ENCODE measurements at places on chromosomes 7 and 10.

DNA sequence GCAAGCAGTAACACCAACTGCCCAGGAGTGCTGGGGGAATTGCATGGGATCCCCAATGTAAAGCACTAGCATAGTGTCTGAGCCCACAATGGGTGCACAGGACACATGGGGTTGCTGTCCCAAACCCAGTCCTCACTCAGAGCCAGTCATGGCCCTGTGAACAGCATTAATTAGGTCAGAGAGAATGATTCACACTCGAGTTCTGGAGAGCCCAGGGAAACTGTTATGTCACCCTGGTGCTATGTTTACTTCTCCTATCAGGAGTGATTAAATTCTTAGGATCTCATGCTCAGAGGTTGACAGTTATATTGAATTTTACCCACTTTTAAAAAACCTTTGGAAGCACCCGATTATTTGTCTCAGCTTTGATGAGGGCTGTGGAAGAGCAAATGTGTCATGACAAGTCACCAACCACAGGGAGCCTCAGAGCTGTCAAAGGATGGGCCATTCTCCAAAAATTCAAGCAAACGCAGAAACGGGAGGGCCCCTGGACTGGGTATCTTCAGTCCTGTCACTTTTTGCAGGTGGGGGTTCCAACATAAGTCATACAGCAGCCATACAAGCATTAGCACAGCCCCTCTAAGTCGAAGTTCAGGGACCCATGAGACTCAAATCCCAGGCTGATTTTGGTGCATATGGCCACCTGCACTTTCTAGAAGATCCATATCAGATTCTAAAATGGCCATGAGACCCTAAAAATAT lies 1.3 kb upstream of the RASSF4 start:
- H3K27ac ChIP-seq: peak overlapping the region; percentile 24
- no peak for DNase-seq
- H3K4me1 ChIP-seq: peaks cover 16% of the 10 kb centered on the region

GRCh38 chr7:24917510-24918239 lies 62.3 kb downstream of the OSBPL3 start:
- peak overlapping the region; percentile 28 for H3K27ac ChIP-seq
- DNase-seq: no peak
- no peak overlapping the region for H3K4me3 ChIP-seq
- H3K4me1 ChIP-seq: peaks cover 94% of the 10 kb centered on the region

DNA sequence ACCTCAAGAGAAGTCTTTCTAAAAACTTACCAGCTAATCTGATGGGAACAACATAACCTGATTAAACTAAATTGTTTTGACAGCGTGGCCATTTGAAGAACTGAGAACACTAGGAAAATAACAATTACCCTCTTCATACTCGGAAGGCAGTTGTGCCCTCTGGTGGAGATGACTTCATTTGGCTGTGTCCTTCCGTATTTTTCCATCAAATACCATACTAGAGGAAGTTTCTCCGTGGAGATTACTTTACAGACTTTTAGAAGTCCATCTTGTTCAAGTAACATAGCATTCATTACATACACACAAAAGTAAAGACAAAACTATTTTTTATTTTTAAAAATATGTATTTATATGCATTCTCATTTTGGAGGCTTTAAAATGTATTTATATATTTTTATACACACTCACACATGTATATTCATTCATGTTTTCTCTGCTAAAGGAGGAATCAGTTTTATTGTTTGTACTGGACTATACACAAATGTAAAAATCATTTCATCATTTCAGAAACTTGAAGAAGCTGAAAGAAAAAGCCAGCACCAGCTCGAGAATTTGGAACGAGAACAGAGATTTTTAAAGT lies 25.2 kb downstream of the SMNDC1 start:
- H3K36me3 ChIP-seq: peaks cover 20% of the 10 kb centered on the region
- no peaks in the 10 kb centered on the region for H3K27me3 ChIP-seq
- peaks cover 12% of the 10 kb centered on the region for H3K4me1 ChIP-seq
- H3K27ac ChIP-seq: no peak overlapping the region
- DNase-seq: peak; percentile 59
- H3K4me3 ChIP-seq: no peak overlapping the region

DNA sequence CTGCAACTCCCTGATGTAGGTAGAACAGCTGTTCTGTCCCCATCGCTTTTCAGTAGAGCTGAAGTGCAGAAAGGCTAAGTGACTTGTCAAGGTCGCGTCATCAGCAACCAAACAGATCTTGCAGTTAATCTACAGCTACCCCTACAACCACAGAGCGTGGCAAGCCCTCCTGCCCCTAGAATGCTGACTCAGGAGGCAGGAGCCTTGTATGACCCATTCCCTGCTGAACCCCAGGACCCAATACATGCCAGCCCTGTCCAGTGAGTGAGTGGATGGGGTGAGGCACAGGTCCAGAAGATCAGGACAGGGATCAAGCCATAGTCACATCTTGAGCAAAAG lies 26.6 kb upstream of the GJD4 start:
- no peaks in the 10 kb centered on the region for H3K27me3 ChIP-seq
- H3K36me3 ChIP-seq: peaks cover 9% of the 10 kb centered on the region
- H3K4me3 ChIP-seq: no peak overlapping the region
- no peaks in the 10 kb centered on the region for H3K4me1 ChIP-seq

DNA sequence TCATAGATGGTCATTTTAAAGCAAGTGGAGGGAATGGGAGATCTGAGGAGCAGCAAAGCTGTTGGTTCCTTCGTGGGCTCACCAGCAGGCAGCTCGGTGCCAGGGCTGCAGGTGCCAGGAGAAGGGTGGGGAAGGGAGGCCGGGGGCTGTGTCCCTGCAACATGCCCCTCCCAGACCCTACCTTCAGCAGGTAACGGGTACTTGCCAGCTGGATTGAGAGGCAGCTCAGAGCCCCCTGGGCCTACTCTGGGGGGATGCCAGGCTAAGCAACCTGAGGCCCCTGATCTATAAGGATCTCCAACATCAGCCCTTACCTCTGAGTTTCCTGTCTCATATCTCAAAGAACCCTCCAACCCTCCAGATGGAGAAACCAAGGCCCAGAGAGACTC lies 173.3 kb downstream of the NEURL1 start:
- no peak overlapping the region for H3K27ac ChIP-seq
- H3K27me3 ChIP-seq: no peaks in the 10 kb centered on the region
- DNase-seq: no peak
- no peak overlapping the region for H3K4me3 ChIP-seq
- H3K4me1 ChIP-seq: peaks cover 14% of the 10 kb centered on the region
- H3K36me3 ChIP-seq: peaks cover 11% of the 10 kb centered on the region

- no peaks in the 10 kb centered on the region for H3K36me3 ChIP-seq
- H3K27ac ChIP-seq: no peak overlapping the region
- DNase-seq: no peak
- no peak overlapping the region for H3K4me3 ChIP-seq
- H3K4me1 ChIP-seq: no peaks in the 10 kb centered on the region
Measured at GRCh38 chr7:25297278-25297677, 69.0 kb upstream of the NPVF start.

DNA sequence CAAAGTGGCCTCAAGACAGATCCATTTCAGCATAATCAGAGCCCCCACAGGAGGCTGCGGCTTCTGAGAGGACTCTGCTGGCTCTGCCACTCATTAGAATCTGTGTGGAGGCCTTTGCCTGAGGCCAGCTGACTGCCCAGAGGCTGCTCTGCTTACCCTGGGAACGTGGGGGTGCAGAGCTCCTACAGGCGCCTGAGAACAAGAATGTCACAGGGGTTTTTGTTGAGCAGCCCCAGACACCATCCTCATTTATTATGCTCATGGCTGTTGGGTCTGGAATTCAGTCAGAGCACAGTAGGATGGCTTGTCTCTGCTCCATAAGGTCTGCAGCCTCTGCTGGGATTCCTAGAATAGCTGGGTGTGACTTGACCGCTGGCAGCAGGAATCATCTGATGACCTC lies 101.8 kb upstream of the GDF10 start:
- H3K36me3 ChIP-seq: no peaks in the 10 kb centered on the region
- no peaks in the 10 kb centered on the region for H3K4me1 ChIP-seq

GRCh38 chr10:114491419-114491818 lies 87.1 kb upstream of the AFAP1L2 start:
- peaks cover 73% of the 10 kb centered on the region for H3K4me1 ChIP-seq
- H3K27ac ChIP-seq: no peak overlapping the region
- no peak for DNase-seq
- H3K27me3 ChIP-seq: no peaks in the 10 kb centered on the region
- H3K36me3 ChIP-seq: peaks cover 69% of the 10 kb centered on the region

DNA sequence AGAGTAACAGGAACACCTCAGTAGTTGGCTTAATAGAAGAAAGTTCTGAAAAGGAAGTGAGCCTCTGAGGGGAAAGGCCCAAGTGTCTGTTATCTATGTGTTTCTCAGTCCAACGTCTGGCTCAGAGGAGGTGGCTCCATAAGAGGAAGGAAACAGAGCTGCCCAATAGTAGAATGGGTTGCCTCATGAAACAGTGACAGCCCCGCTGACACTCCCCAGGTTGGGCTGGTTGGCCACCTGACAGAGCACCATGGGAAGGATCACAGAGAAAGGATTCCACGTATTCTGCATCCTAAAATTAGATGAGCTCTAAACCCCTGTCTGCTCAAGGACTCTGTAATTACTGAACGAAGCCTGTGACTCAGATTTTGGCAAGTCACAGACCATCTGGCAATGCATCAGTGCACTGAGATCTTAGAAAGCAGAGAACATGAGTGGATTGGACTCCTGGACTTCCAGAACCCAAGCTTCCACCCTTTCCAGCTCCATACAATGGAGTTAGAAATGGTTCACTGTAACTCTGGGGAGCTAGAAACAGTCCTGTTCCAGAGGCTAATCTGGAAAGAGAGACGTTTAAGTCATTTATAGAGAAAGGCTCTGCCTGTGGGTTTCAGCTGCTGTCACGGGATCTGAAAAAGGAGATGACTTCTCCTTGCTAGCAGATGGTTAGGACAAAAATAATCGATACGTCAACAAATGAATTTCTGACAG lies 2.9 kb downstream of the PKD2L1 start:
- no peaks in the 10 kb centered on the region for H3K36me3 ChIP-seq
- peaks cover 19% of the 10 kb centered on the region for H3K4me1 ChIP-seq
- H3K27me3 ChIP-seq: peaks cover 30% of the 10 kb centered on the region
- DNase-seq: peak; percentile 57
- no peak overlapping the region for H3K4me3 ChIP-seq

- H3K4me3 ChIP-seq: no peak overlapping the region
- H3K27me3 ChIP-seq: peaks cover 14% of the 10 kb centered on the region
- no peak overlapping the region for H3K27ac ChIP-seq
- no peaks in the 10 kb centered on the region for H3K4me1 ChIP-seq
- no peak for DNase-seq
Measured at GRCh38 chr10:48833674-48834073, 106.0 kb downstream of the LRRC18 start.

DNA sequence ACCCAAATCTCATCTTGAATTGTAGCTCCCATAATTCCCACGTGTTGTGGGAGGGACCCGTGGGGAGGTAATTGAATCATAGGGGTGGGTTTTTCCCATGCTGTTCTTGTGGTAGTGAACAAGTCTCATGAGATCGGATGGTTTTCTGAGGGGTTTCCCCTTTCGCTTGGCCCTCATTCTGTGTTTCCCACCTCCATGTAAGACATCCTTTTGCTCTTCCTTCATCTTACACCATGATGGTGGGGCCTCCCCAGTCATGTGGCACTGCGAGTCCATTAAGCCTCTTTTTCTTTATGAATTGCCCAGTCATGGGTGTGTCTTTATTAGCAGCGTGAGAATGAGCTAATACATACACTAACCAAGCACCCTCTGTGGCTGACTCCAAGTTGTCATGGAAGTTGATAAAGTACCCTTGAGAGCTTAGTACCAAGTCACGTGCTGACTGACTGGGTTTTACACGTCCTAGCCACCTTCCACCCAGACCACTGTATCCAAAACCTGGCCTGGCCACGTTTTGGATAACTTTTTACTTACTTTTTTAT lies 614.4 kb downstream of the SDK1 start:
- DNase-seq: no peak
- no peak overlapping the region for H3K27ac ChIP-seq
- peaks cover 3% of the 10 kb centered on the region for H3K4me1 ChIP-seq
- no peak overlapping the region for H3K4me3 ChIP-seq
